Heart right ventricle (tissue), 16 donors: ENCODE measurements at places on chromosomes 6 and 20. TPM values are rescaled to one million over a fixed set of nuclear protein-coding genes. Genes with fewer than 3 reads are reported as not detected.

EMILIN3 gene
- total RNA-seq, result 0.35 TPM

DNA sequence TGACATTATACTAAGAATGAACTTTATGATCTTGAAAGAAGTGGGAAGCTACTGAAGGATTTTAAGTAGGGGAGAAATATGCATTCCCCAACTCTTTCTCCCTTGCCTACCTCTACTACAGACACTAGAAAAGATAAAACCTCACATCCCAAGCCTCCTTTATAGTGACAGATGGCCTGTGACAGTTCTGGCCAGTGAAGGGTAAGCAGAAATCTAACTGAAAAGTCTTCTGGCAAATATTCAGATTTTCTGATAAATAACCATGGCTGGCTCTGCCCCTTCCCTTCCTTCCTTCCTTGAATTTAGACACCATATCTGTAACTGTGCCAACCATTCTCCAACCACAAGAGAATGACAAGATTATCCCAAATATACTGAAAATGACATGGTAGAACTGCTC is 10.2 kb upstream of the BEND6 start:
- H3K4me1 ChIP-seq, result no peaks in the 10 kb centered on the region
- H3K27me3 ChIP-seq, result no peaks in the 10 kb centered on the region
- no peak for DNase-seq
- no peaks in the 10 kb centered on the region for H3K36me3 ChIP-seq
- no peak overlapping the region for H3K4me3 ChIP-seq

DNA sequence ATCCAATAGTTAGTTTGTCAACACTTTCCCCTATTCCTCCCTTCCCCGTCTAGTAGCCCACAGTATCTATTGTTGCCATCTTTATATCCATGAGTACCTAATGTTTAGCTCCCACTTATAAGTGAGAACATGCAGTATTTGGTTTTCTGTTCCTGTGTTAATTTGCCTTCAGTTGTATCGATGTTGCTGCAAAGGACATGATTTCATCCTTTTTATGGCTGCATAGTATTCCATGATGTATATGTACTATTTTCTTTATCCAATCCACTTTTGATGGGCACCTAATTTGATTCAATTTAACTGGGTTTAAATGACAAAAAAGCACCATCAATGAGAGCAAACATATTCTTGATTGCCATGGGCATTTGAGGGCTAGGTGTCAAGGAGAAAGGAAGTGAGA is 321.5 kb upstream of the TBX18 start:
- no peaks in the 10 kb centered on the region for H3K4me1 ChIP-seq
- no peak for DNase-seq
- H3K4me3 ChIP-seq, result no peak overlapping the region
- H3K27ac ChIP-seq, result no peak overlapping the region
- no peaks in the 10 kb centered on the region for H3K27me3 ChIP-seq

PRDM1 gene
- total RNA-seq, result 2.1 TPM

MYH7B gene
- total RNA-seq, result 177 TPM
